ENCODE measurements at places on chromosomes 1 and 21.
A peak's percentile ranks its signal among the peaks of the same experiment; 100 is the strongest.

- no peak for DNase-seq
Measured at GRCh38 chr21:24945910-24946309, 661.4 kb downstream of the MRPL39 start.

DNA sequence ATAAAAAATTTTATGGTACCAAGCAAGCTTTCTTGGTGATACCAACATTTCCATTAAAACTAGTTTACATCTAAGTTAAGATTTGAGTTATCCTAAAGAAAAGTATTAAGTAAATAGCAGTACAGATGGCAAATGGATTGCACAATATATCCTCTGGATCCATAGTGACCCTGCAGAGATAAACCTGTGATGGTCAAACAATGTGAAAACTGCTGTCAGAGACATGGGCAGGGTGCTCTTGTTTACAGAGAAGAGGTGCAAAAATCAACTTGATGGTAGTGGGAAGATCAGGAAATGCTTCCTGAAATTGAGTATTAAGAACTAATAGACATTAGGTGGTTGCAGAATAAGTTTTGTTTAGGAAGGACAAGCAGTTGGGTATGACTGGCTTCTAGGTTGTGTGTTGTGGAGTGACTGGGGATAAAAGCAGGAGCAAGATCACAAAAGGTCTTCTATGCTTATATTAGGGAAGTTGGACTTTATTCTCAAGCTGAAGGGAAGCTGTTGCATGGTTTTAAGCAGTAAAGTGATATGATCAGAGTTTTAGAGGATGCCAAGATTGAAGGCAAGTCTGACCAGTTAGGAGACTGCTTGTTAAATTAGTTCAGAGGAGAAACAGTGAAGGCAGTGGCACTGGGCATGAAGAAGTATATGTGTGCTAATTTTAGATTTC is 9.9 kb downstream of the TTC3 start:
- no peak for DNase-seq

GRCh38 chr1:67431156-67431765 is 1.1 kb upstream of the SERBP1 start:
- DNase-seq = no peak

DNA sequence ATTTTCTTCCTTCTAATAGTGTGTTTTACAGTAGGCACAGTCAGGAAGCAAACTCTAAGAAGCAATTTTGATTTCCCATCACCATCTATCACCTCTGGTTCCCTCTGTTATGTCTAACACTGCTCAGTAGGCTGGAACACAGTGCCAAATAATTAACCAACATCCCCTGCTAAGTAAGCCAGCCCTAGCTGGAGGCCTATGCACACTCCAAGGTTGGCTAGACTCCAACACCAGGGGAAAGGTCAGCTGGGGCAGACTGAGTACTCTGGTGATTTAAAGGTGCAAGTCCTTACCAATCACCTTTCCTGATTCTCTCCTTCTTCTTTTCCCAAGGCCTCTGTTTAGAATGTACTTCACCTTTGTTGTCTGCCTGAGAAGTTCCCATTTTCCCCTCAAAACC is 46.5 kb upstream of the BEND5 start:
- DNase-seq = no peak

GRCh38 chr1:209510063-209510462 is 73.5 kb upstream of the CAMK1G start:
- no peak for DNase-seq

GRCh38 chr21:20329636-20330035 is 668.6 kb upstream of the NCAM2 start:
- no peak for DNase-seq

- DNase-seq = no peak
Measured at GRCh38 chr1:107531065-107531908, 390.4 kb downstream of the NTNG1 start.

- DNase-seq = no peak
Measured at GRCh38 chr1:36455386-36455785, 5.1 kb upstream of the OSCP1 start.

GRCh38 chr1:110477041-110477440 is 26.1 kb downstream of the PROK1 start:
- no peak for DNase-seq

DNA sequence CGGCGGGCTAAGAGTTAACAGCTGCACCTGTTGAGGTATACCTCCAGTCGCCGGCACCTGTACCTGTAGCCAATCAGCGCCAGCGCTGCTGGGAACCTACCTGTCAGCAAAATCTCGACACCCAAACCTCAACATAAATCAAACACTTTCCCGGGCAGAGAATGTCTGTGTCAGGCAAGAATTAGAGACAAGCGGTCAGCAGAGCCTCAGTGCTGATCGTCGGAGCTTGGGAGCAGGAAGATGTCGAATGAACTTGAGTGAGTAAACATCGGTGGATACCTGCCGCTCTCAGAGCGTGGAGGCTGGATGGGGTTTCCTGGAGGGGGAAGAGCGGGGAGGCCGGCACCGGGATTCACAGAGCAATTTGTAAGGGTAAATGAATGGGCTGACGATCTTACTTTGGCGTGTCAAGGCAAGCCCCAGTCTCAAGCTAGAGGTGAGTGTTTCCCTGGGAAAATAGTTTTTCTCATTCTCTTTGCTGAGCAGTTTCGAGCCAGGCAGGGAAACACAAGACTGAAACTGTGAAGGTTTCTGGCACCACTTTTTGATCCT is at the start of gene GRHL3:
Gene GRHL3 (plus strand): TSS at position 46 of the 552 bp plus-strand sequence. CDS start 195 bp downstream, at position 241.
- peak; percentile 89 for DNase-seq

GRCh38 chr1:225250432-225250831 is 177.4 kb downstream of the LBR start:
- DNase-seq = no peak

GRCh38 chr1:36934061-36934460 is 100.3 kb downstream of the GRIK3 start:
- no peak for DNase-seq

- no peak for DNase-seq
Measured at GRCh38 chr21:28160378-28160777, 832.3 kb downstream of the LTN1 start.

DNA sequence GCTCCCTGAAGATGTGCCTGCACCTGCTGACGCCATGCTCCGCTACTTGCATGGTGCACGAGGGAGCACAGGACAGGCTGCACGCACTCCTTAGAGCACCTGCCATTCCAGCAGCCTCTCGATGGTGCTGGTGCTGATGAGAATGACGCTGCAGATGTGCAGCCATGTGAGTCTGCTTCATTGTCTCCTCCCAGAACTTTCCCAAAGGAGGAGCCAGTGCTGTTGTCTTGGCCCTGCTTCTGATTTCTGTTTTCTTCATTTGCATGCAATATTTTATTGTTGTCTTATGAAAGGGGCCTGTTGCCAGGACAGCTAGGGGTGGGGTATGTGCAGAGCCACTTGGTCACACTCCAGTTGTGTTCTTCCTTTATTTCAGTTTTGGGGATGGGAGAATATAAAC is 70.1 kb downstream of the PCBP3 start:
- DNase-seq = no peak

DNA sequence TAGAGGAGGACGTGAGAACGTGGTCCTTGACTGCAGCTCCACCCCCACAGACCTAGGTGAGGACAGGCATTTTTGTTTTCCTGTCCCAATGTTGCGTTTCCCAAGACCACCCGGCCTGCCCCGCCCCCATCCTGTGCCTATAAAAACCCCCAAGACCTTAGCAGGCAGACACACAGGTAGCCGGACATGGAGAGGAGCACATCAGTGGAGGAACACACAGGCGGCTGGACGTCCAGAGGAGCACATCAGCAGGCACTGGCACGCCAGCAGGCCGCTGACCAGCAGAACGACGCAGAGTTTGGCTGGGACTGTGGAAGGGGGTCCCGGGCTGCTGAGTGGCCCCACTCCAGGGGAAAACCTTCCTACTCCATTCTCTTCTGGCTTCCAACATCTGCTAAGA is 12.7 kb upstream of the HMGCL start:
- DNase-seq = no peak

DNA sequence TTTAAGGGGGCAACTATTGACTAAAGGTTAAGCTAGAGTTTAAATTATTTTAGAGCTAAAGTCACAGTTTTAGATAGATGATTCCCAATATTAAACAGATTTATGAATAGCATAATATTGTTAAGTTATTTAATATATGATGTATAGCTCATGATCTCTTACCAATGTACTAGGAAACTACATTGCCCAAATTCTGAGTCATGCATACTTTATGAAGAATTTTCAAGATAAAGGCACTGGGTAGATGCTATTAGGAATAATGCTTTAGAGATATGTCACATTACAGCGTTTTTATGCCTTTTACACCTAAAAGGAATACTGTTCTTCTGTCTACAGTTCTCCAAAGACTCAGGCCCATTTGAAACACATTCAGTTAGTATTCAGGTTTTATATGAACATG is 215.1 kb downstream of the NCAM2 start:
- DNase-seq = no peak

DNA sequence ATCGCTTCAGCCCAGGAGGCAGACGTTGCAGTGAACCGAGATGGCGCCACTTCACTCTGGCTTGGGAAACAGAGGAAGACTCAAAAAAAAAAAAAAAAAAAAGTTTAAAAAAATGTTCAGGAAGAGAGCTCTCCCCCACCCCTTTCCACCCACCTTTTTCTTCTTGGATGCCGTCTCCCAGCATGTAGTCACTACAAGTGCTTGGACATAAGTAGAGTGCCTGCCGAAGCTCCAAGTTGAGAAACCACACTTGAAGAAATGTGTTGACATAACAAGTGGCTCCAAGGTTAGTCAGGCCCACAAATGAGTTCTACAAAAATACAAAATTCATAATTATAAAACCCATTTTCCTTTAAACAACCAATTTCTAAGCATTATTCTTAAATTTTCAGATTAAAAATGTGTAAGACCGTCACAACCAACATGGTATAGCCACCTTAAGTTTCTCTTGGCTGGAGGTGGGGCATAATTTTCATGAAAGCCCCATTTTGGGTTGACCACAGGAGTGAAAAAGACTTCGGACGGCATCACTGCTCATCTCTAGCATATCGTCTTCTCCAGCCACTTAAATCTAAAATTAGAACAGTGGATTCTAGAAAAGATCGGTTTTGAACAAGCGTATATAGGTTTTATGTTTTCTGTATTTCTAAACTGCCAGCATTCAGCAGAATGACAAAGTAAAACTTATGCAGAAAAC is 26.4 kb downstream of the USP48 start:
- no peak for DNase-seq

DNA sequence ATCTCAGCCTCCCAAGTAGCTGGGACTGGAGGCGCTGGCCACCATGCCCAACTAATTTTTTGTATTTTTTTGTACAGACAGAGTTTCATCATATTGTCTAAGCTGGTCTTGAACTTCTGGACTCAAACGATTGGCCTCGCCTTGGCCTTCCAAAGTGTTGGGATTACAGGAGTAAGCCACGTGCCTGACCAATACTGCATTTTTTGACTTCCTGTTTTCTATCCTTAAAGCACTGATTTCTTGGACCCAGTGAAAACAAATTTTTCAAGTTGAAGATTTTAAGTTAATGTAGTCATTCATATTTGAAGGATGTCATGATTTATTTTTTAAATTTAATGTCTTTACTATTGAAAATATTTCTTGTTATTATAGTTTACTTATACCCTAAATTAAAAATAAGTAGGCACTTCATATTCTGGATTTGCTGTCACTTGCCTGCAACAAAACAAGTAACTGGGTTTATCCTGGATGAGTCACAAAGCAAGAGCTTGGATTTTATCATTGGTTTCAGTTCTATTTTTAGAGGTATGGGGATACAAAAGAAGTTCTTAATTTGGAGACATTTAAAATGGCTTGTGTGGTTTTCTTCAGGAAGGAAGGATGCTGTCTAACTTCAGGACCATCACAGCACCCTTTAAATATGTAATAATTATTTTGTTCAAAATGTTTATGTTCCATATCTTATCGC is 2.2 kb upstream of the VPS45 start:
- DNase-seq = no peak

DNA sequence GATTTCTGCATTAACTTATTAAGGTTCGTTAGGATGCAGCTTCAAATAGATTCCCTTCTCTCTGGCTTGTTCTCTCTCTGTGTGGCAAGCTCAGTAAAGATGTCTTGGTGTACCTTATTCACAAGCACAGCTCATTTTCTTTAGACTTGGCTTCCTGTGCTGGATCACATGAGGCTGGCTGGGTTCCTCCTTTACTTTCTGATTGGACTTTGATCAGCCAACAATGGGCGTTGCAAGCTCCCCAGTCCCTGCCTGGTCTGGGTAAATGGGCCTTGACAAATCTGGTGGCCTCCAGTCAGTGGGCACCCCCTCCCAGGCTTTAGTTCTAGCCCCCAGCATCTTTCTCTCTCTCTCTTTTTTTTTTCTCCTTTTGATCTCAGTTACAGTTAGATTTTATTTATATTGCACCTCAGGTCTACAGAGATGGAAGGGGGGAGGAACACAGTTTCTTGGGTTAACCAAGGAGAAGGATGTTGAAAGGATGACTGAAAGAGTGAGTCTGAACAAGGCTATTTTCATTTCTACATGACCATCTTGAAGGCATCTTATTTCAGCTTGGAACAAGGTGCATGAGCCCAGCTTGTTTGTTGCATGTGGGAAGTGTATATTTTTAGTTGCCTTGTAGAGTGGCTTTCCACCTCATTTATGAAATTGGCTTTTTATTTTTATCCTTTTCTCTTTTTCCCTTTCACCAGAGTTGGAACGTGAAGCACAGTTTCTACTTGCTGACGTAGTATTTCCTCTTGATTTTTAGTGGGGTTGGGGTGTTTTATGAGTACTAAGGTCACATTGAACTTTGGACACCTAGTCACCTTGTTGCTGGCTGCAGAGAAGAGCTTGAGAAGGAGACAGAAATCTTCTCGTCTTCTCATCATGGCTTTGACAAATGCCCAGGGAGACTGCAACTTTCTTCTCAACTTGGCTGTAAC is 77.1 kb downstream of the PBX1 start:
- no peak for DNase-seq

Data from RWPE2 (cell line).